Stimulated activated naive CD8-positive, alpha-beta T cell treated with anti-CD3 and anti-CD28 coated beads, Interleukin-15, amount 100 ng/mL, for 72 hours (primary cell): ENCODE measurements at places on chromosomes 16 and 17.

DNA sequence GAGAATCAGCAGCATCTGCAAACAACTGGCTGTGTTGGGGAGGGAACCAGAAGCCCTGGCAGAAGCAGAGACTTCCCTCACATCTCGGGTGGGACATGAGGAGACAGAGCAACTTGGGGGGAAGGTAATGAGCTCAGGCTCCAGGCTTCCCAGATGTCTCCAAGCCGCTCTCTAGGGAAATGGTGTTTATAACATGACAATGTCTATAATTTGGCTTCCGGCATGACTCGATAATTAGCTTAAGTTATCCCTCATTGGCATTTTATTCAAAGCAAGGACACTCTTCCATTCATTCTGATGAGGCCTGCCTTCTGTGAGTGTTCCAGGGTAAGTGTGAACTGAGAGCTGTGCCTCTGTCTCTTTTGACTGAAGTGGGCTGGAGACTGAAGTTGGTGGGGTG lies 14.7 kb upstream of the MLLT6 start:
- no peak for DNase-seq

DNA sequence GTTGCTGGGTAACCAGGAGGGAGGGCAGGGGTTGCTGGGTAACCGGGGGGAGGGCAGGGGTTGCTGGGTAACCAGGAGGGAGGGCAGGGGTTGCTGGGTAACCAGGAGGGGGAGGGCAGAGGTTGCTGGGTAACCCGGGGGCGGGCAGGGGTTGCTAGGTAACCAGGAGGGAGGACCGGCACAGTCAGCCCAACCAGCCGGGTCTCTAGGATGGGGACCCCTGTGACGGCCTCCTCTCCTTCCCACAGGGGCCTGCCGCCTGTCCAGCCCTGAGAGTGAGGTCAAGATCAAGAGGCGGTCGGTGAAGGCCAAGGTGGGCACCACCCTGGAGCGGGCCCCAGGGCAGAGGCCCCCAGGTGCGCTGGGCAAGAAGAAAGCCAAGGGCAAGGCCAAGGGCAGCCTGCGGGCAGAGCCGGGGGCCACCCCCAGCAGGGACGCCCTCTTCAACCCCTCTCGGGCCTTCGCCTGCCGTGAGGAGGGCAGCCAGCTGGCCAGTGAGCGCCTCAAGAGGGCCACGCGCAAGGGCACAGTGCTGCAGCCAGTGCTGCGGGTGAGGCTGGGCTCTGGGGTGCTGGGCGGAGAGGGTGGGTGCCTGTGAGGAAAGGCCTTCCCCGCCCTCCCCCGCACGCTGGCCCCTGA lies 54.6 kb downstream of the ACTG1 start:
- no peak for DNase-seq

DNA sequence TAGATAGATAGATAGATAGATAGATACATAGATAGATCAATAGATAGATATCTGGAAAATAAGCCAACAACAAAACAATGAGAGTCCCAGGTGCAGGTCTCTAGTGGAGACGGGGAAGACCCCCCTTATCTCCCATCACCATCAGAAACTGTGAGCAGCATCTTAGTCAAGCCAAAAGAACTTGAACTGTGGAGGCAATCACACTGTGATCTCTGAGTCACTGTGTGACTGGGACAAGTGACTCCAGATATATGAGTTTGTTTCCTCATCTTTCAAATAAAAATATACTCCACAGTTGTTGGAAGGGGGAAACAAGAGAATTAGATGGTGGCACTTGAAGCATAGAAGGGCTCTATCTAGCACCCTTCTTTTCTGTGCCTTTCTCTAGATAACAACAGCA lies 42.1 kb downstream of the NOG start:
- no peak for DNase-seq

DNA sequence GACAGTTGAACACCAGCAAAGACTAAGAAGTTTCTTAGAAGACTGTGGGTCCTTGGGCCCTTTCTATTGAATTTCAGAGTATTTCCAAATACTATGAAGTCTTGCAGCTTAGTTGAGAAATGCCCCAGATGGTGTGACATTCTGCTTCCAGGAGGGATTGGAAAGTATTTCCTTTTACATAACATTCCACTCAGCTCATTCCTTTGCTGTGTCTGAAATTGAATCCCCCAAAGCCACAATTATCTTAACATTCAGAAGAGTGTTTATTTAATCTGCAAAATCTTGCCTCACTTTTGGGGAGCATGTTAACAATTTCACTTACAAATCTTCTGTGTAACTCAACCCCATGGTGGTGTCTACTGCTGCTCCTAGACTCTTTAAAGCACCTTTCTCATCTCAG lies 307.7 kb downstream of the WWOX start:
- no peak for DNase-seq

DNA sequence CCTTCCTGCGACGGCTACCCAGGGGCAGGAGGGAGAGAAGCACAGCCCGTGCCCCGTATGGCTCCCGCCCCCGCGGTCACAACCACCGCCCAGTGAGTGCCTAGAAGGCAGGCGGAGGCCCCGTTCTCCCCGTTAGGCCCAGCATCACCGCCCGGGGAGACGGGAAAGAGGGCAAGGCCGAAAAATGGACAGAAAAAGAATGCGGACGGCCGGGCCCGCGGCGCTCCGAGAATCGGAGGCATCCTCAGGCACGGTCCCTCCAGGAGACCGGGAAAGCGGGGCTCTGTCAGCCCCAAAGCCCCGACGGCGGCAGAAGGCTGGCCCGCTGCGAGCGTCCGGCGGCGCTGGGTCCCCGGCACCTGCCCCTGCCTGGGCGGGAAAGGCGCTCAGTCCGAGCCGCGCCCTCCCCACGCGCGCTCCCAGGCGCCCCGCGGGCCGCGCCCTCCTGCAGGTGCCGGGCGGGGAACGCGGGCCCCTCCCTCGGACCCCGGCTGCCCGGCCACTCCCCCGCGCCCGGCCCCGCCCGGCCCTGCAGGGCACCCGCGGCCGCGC lies 407 bp downstream of the MCRIP1 start:
- no peak for DNase-seq
